ENCODE measurements at places on chromosomes 16 and 17. TPM values are rescaled to one million over a fixed set of nuclear protein-coding genes. Genes with fewer than 3 reads are reported as not detected.

WFDC1 gene
- not detected for total RNA-seq

SGCA gene
- 3.8 TPM for total RNA-seq

PPP1R27 gene
- not detected for total RNA-seq

DNA sequence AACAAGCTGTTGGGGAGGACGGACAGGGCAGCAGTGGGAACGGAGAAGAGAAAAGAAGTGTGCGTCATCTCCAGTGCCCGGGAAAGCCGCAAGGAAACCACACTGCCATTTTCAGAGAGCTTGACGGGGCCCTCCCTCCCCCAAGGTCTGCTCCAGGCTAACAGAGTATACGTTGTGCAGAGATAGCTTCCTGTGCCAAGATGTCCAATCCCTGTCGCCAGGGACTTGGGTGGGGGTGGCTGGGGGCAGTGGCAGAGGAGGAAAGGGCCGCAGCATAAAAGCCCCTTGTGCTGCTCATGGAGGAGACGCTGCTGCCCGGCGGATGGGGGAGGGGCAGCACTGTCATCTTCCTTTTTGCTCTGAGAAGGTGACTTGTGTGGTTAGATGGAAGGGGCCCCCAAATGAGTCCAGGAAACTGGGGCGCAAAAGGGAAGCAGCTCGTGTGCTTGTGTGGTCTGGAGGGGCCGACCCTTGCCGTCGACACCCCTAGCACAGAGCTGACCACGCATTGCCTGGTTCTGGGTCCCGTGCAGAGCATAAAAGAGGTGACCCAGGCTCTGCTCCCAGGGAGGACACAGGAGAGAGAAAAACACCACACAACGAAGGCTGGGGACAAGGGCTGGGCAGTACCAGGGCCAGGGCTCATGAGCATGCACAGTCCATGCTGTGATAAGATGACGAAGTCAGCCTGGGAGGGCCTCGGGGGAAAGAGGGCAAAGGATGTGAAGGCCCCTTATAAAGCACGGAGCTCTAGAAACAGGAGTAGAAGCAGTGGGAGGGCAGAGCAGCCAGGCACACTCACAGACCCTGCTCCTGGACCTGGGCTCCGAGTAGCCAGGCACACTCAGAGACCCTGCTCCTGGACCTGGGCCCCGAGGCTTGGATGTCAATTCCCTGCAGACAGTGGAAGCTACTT is 372.7 kb downstream of the SLC39A11 start:
- H3K4me1 ChIP-seq, result peaks cover 5% of the 10 kb centered on the region
- no peak overlapping the region for H3K27ac ChIP-seq
- no peak for DNase-seq
- no peak overlapping the region for H3K4me3 ChIP-seq

DNA sequence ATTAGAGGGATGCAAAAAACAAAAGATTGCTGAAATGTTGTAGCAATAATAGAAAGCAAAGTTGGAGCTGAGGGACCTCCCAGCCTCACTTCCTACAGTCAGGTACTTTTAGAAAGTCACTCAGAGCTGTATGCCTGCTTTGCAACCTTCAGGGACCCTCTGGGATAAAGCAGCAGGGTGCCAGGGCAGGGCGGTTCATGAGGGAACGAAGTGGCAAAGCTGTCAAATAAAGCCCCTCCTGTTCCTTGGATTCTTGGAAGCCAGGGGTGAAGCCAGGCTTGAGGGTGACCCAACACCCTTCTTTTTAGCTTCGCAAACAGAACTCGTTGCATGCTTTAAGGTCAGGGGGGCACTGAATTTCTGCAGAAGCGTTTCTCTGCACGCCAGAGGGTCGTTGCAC is 767 bp downstream of the ATP2C2 start:
- H3K27ac ChIP-seq, result no peak overlapping the region
- no peak for DNase-seq
- peaks cover 3% of the 10 kb centered on the region for H3K27me3 ChIP-seq
- H3K36me3 ChIP-seq, result no peaks in the 10 kb centered on the region
